ENCODE measurements at places on chromosomes 4 and X.

DNA sequence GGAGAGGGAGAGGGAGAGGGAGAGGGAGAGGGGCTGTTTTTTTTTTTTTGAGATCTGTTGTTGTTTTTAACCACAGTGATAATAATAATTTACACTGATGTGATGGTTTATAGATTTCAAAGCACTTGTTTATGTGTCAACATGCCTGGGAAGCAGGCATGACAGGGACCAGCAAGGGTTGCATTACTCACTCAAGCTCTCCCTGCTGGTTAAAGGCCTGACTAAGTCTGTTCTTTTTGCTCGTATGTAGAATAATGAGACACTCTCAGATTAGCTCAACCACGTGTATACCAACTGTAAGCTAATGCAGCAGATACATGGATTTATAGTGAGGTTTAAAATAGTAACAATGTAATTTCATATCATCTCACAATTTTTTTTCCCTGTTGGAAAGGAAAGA, 134.6 kb upstream of the BOD1L1 start:
- no peak for DNase-seq

DNA sequence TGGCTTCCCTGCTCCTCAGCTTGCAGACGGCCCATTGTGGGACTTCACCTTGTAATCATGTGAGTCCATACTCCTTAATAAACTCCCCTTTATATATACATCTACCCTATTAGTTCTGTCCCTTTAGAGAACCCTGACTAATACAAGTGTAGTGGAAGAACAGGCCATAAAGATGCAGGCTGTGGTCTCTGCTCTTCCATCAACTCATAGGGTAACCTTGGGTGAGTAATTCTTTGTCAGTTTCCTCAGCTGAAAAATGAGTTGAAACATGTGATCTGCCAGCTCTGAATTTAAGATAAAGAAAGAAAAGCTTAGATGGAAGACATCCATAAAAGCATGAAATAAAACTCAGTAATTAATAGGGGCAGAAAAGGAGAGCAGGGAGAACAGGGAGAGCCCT, 103.6 kb downstream of the ENOX2 start:
- no peak for DNase-seq

- DNase-seq = no peak
Observed at GRCh38 chrX:131741103-131741581, 197.3 kb downstream of the OR13H1 start.

GRCh38 chrX:37060999-37061398, 52.8 kb downstream of the FAM47C start:
- DNase-seq = no peak

- no peak for DNase-seq
Observed at GRCh38 chrX:24396236-24396930, 35.9 kb downstream of the SUPT20HL1 start.

DNA sequence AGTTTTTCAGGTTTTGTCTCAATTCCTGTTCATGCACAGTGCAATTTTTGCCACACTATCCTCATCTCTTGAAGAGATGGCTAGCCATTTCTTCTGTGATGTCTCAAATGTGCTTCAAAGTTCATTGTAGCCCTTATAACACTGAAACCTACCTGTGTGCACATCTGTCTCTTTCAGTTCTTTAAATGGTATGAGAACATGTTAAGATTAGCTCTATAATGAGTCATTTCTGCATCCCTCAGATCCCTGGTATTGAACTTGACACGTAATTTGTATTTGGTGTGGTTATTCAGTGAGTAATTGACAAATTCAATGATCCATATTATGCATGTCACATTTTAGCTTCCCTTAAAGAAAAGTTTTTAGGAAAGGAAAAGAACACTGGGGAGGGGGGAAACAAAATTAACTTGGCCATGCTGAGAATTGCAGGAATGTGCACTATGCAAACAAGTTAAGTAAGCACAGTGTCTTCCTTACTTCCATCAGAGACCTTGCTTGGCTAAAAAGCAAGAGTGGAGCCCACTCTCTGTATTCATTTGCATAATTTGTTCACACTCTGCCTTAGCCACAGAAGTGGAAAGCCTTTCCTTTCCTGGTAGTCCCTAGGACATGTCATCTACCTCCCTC, 659.8 kb upstream of the MAGEB2 start:
- DNase-seq = no peak

DNA sequence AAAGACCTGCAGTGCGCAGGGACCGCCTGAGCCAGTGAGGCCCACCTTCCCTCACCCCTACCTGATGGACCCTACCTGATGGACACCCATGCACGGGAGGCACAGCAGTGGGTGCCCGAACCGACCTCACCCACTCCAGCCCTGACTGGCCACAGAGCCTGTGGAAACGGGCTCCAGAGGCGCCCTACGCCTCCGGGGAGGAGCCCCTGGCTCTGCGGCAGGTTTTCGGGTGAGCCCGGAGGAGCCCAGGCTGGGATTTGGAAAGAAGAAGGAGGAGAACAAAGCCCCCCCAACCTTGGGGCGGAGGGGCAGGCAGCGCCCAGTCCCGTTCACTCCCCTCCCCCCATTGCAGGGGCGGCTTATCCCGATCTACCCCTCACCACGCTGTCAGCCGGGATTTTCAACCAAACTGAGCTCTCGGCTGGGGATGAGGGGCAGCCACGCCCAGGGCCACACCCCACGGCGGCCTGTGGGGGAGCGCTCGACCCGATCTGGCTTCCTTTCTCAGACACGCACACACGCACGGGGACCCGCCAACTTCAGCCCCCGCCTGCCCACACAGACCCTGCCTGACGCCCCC, 675 bp downstream of the L1CAM start:
- DNase-seq = no peak

DNA sequence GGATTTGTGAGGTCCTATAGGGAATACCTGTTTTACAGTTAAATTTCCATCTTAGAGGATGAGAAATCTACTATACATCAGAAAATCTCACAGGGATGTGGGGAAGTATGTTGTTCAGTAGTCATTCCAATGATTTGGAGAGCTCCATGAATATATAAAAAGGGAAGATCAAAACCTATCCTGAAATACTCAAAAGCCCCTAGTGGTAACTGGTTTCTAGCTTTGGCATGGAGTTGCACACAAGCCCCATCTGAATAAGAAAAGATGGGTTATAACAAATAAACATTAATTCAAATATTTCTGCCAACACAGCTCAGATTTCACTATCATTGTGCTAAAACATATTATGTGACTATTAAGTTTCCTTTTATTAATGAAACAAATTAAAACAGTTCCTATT, 101.6 kb downstream of the FBXO8 start:
- DNase-seq = no peak

DNA sequence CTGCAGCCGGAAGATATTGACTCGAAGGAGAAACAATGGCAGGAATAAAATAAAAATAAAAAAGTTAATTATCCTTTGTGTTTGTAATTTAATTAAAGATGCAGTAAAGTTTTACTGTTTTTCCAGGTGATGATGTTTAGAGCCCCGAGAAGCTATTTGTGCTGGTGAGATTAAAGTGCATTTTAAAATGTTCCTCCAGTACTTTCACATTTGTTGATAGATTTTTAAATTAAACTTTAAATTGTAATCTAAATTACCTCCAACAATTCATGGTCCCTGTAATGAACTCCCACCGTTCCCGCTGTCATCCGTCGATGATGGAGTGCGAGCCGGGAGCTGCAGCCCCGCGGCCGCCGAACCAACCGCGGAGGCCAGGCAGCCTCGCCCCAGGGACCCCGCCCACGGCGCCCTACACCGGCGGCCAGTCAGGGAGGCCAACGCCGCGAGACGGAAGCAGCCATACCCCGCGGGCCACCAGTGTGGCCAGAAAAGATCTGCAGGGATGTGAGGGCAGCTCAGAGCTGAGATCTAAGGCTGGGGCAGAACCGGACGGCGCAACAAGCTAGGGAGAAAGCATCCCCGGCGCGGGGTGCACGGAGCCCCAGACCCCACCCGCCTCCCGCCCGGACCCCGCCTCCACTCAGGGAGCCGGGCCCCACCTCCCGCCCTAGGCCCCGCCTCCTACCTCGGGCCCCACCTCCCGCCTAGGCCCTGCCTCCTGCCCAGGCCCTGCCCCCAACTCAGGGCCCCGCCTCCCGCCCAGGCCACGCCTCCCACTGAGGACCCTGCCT, 104.0 kb downstream of the FAM53A start:
- DNase-seq = peak; percentile 86

- DNase-seq = no peak
Observed at GRCh38 chr4:142801966-142802365, 44.1 kb downstream of the INPP4B start.

GRCh38 chr4:165131247-165131832, 18.7 kb upstream of the TMEM192 start:
- peak; percentile 42 for DNase-seq

GRCh38 chr4:128513664-128514484, 226.3 kb upstream of the PGRMC2 start:
- DNase-seq = no peak
